Posterior cingulate gyrus (tissue), 11 donors: ENCODE measurements at places on chromosomes 4 and X.

GRCh38 chr4:16213121-16213520 is 13.2 kb downstream of the TAPT1 start:
- DNase-seq: no peak

- no peak for DNase-seq
Observed at GRCh38 chr4:179307297-179308136, 1865.3 kb upstream of the AGA start.

GRCh38 chrX:54633641-54634040 is 103.6 kb downstream of the GNL3L start:
- DNase-seq: no peak

DNA sequence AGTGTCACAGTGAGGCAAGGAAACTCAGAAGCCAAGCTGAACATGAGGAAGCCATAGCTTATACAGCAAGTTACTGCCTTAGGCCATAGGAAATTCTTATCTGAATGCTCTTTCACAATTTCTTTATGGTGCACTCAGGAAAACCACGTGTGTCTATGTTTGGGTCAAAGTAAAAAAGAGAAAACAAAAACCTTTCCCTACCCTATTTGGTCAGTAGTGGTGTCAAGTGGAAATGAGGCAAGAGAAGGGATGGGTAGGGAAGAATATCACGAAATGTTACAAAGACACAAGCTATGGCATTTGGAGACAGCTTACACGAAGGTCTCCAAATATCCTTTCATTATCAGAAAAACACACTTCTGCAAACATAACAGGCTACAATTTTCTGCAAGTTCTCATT is 83.4 kb upstream of the INPP4B start:
- DNase-seq: no peak

DNA sequence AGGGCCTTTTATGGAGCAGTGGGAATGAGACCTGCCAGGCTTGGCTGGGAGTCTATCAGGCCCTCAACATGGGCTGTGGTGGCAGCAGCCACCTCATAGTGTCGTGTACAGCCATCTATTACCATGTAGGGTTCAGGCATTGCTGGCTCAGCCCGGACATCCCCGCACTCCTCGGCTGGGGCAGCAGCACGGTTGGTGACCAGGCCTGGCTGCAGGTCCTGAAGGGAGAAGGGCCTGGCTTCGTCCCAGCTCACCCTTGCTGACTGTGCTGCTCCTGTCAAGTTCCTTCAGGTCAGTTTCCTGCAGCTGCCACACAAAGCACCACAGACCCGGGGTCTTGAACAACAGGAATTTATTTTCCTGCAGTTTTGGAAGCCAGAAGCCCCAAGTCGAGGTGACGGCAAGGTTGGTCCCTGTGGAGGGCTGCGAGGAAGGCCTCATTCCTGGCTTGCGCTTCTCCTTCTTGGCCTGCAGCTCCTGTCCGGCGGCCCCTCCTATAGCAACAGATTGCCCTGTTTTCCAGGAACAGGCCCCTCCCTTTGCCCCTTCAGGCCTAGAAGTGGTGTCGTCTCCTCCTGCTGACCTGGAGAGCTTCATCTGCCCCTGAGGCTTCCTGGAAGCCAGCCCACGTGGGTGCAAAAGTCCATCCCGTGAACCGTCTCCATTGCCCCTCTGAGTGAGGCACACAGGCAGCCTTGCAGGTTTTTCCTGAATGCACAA is 25.2 kb upstream of the SORCS2 start:
- no peak for DNase-seq

GRCh38 chrX:13468096-13468495 is 101.3 kb upstream of the EGFL6 start:
- DNase-seq: no peak

DNA sequence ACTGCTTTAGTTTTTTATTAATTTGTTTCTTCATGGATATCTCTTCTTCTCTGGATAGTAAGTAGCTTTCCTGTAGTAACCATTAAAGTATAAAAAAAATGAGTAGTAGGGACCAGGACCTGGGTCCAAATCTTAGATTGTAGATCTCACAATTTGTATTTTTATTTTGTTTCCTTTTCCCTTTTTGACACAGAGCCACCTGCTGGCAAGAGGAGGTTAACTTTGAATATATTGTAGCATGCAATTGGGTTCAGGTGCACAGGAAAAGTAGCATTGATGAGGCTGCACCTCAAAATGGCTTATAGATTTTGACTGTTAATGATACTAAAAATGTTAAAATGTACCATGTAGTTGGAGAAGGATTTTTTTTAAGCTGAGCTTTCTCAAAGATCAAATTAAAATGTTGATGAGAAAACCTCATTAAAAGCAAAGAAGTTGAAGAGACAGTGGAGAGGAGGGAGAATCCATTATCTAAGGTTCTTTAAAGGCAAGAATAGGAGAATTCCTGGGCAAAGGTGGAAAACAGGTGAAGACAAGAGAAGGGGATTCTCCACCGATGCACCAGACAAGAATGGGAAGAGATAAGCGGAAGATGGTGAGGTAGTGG is 48.3 kb upstream of the HPGDS start:
- no peak for DNase-seq

DNA sequence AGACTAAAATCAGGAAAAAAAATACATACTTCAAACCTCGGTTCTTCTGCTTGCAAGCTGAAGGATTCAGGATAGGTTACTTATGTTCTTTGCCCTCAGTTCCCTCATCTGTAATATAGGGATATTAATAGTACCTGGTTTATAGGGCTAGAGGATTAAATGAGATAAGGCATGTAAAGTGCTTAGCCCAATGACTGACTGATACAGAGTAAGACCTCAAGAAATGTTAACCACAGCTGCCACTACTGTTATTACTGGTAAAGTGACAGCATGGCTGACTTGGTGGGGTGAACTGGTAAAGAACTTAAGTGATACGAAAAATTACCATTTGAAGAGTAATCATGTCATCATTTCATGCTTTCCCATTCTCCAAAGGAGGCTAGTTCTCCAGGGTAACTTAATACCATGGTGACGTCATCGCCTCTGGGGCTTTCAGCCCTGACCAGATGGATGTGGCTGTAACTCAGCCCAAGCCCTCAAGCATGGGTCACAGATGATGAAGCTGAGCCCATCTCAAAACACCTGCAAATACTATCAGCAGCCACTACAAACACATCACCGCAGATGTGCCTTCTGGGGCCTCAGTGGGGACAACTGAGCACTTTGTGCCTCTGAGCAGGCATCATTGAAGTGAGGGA is 44.5 kb upstream of the SCML1 start:
- DNase-seq: no peak

- DNase-seq: no peak
Observed at GRCh38 chr4:15291122-15291521, 136.7 kb upstream of the C1QTNF7 start.

GRCh38 chr4:1359144-1359501 is 12.1 kb downstream of the UVSSA start:
- no peak for DNase-seq

DNA sequence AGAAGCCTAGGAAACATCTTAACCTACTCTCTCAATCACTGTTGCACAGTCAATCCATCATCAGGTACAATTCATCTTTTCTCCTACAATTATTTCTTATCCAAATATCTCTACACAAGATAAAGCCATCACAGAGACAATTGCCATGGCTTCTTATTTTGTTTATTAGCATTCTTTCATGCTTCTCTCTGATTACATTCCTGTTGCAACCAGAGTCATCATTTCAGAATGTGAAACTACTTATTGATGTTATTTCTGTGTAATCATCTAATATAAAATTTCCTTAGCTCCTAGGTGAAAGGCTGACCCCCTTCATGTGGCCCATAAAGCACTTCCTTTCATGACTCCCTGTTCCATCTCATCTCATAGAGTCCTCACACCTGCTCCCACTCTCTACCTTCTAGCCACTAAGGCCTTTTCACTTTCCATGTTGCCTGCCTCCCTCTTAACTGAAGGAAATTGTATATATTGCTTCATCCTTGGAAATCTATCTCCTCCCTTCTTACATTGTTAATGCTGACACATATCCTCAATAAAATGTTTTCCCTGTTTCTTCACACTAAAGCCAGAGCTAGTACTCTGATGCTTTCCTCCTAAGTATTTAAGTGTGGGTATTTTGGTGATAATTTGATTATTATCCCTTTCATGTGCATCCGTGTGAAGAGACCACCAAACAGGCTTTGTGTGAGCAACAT is 829.9 kb downstream of the FAT4 start:
- no peak for DNase-seq

GRCh38 chr4:81573840-81574239 is 102.1 kb upstream of the RASGEF1B start:
- no peak for DNase-seq

DNA sequence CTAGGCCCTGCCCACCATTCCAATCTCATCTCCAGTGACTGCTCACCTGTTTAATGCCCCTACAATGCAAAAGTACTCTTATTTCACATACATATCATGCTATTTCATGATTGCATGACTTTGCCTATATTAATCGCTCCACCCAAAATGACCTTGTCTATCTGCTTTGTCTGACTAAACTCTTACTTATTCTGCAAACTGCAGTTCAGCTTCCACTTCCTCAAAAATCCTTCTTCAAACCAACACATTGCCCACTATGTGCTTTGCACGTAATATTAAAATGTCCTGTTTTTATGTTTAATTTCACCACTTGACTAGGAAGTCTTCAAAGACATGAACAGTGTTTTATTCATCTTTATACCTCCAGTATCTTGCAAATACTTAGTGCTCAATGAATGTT is 229.6 kb downstream of the OPHN1 start:
- no peak for DNase-seq

DNA sequence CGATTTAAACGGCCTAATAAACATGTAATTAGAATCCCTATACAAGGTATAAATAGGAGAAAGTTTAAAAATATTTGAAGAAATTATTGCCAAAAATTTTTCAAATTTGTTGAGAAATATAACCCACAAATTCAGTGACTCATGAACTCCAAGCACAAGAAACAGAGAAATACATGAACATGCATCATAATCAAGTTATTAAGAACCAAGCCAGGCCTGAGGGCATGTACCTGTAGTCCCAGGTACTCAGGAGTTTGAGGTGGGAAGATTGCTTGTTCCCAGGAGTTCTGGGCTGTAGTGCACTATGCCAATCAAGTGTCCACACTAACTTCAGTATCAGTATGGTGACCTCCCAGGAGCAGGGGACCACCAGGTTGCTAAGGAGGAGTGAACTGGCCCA is 341.9 kb downstream of the CAMK2D start:
- DNase-seq: no peak

- DNase-seq: no peak
Observed at GRCh38 chr4:102734591-102735385, 26.0 kb downstream of the MANBA start.

- DNase-seq: no peak
Observed at GRCh38 chrX:17732138-17732783, 5.0 kb upstream of the SCML1 start.

DNA sequence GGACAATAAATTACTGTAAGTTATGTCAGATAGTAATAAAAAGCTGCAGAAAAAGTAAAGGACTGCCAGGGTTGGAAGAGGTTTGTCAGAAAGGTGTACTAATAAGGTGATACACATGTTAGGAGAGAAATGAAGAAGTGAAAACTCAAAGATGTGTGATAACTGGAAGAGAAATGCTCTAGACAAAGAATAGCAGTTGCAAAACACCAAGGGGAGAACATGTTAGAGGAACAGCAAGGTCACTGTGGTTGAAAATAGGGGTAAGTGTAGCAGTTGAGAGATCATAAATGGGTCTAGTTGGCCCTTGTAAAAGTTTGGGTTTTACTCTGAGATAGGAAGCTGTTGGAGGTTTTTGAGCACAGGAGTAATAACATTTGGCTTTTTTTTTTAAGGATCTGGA is 46.9 kb downstream of the HSPA4L start:
- no peak for DNase-seq
